ENCODE measurements at places on chromosomes 1 and 21. TPM values are rescaled to one million over a fixed set of nuclear protein-coding genes. Genes with fewer than 3 reads are reported as not detected.
A peak's percentile ranks its signal among the peaks of the same experiment; 100 is the strongest.

DNA sequence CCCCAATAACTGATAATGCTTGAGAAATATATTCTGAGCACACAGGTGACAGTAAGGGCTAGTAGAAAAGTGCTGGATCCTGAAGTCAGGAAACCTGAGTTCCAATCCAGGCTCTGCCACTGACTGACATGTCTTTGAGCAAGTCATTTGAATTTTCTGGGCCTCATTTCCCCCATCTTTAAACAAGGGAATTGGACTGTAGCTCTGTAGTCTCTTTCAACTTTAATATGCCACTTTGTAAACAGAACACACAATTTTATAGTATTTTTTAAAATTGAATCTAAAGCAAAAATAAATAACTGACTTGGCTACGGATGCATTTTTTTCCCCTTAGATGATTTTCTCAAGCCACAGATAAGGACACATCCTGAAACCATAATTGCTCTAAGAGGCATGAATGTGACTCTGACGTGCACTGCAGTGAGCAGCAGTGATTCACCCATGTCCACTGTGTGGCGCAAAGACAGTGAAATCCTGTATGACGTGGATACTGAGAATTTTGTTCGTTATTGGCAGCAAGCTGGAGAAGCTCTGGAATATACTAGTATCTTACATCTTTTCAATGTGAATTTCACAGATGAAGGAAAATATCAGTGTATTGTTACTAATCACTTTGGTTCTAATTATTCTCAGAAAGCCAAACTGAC, 37.0 kb downstream of the LRIG2 start:
- H3K27ac ChIP-seq, result no peak overlapping the region
- no peaks in the 10 kb centered on the region for H3K27me3 ChIP-seq
- no peak overlapping the region for H3K4me3 ChIP-seq
- H3K36me3 ChIP-seq, result peaks cover 18% of the 10 kb centered on the region

DNA sequence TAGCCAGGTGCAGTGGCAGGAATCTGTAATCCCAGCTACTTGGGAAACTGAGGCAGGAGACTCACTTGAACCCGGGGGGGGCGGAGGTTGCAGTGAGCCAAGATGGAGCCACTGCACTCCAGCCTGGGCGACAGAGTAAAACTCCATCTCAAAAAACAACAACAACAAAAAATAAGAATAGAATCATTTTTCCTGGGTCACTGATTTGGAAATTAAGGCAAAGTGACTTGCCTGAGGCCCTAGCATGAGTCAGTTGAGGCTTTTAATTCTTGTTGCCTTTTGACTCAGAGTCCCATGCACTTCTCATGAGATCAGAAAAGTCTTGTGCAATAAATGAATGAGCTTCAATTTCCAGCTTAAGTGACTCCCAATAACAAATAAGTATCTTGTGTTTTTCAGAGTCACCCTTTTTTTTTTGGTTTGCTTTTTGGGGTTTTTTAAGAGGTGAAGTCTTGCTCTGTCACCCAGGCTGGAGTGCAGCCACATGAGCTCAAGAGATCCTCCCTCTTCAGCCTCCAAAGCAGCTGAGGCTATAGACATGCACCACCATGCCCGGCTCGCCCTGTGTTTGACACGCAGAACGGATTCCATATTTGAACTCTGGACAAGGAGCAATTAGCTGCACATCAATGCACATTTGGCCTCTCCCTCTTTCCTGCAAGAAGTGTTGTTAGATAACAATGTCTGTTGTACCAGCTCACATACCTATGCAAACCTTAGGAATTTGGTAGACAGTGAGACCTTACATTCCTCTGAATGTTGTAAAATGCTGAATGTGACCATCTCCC, 3.4 kb upstream of the PLEKHM2 start:
- H3K27me3 ChIP-seq, result no peaks in the 10 kb centered on the region
- peak overlapping the region; percentile 99 for H3K27ac ChIP-seq
- DNase-seq, result peak; percentile 93
- H3K36me3 ChIP-seq, result no peaks in the 10 kb centered on the region

DNA sequence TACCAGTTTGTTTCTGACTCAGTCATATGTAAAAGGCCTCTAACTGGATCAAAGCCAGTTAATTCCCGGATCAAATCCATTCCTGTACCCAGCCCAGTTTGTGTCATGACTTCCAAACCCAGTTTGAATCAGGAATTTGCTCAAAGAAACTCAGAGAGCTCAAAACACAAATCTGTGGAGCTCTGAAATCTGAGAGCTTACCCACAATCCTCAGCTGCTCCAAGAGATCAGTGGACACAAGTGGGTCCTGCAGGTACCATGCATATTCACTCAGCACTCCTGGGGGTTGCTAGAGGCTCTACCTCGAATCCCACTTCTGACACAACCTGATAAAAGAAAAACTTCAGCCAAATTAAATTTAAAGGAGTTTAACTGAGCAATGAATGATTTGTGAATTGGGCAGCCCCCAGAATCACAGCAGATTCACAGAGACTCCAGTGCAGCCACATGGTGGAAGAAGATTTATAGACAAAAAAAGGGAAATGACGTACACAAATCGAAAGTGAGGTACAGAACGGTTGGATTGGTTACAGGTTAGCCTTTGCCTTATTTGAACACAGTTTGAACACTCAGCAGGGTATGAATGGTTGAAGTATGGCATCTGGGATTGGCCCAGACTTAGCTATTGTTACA, 11.9 kb upstream of the MRPL55 start:
- DNase-seq, result no peak
- H3K4me3 ChIP-seq, result peak overlapping the region; percentile 36
- H3K36me3 ChIP-seq, result no peaks in the 10 kb centered on the region

DNA sequence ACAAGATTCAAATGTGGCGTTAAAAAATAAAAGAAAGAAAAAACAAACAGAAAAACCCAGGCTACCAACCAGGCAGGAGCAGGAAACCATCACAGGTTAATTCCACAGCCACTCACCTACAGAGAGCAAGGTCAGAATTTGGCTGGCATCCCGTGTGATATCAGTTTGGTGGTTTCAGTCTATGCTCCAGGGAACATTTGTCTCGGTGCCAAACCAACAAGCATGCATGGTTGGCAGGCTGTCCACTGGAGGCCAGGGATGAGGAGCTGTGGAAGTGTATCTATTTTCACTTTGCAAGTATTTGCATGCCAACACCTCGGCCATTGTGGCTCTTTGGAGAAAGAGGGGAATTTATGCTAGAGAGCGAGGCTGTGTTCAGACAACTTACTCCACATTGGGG, 53.1 kb upstream of the PROX1 start:
- H3K4me1 ChIP-seq, result no peaks in the 10 kb centered on the region
- H3K27me3 ChIP-seq, result peaks cover 23% of the 10 kb centered on the region
- no peak overlapping the region for H3K4me3 ChIP-seq

GRCh38 chr1:41430069-41430468, 54.4 kb downstream of the EDN2 start:
- H3K4me1 ChIP-seq, result peaks cover 12% of the 10 kb centered on the region
- H3K4me3 ChIP-seq, result no peak overlapping the region
- no peak overlapping the region for H3K27ac ChIP-seq

DNA sequence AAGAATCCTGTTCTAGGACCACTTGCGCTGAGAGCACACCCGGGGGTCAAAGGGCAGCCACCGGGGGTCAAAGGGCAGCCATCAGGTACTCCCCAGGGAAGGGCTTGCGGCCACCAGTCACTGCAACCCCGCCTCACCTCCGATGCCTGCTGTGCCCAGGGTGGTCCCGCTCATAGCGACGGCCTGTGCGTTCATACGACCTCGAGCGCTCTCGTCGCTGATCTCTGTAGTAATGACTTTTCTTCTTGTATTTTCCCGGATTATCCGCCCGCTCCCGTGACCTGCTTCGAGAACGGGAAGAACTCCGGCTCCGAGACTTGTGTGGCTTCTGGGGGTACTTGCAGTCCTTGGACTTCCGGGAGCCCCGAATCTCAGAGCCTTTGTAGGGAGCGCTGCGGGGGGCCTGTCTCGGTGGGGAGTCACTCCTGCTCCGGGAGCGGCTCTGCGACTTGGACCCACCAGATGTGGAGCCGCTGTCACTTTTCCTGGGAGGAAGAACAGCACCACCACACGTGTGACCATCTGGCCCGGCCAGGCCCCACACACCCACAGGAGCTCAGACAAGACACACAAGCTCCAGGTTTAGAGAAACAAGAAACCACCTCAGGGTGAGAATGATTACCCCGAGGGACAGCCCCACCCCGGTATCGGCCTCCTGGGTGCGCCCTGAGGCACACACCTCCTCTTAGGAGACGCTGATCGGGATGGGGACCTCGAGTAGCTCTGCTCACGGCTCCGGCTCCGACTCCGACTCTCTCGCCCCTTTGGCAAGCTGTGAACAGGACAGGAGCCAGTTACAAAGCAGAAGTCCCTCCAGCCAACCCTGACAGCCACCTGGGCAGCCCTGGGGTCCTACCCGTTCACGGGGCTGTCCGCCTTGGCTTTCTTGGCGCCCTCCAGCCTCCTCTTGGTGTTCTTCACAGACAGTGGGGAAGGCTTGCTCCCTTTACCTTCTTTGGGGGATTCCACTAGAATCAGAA, 11.7 kb downstream of the CCNL2 start:
- peaks cover 49% of the 10 kb centered on the region for H3K36me3 ChIP-seq
- H3K27me3 ChIP-seq, result no peaks in the 10 kb centered on the region
- H3K4me1 ChIP-seq, result no peaks in the 10 kb centered on the region
- H3K4me3 ChIP-seq, result no peak overlapping the region
- no peak overlapping the region for H3K27ac ChIP-seq

GRCh38 chr21:21973806-21974205, 975.6 kb downstream of the NCAM2 start:
- no peak for DNase-seq
- H3K4me1 ChIP-seq, result no peaks in the 10 kb centered on the region
- H3K36me3 ChIP-seq, result no peaks in the 10 kb centered on the region
- H3K4me3 ChIP-seq, result no peak overlapping the region
- no peak overlapping the region for H3K27ac ChIP-seq

HES2 gene
- 33.9 TPM for polyA plus RNA-seq

AGL gene
- 5.6 TPM for polyA plus RNA-seq

PTPRF gene
- 198 TPM for polyA plus RNA-seq
